Stimulated activated CD4-positive, alpha-beta T cell treated with anti-CD3 and anti-CD28 coated beads, Interleukin-1b, Interleukin-23, amount 100 ng/mL, for 24 hours (primary cell): ENCODE measurements at places on chromosomes 6 and 20.

DNA sequence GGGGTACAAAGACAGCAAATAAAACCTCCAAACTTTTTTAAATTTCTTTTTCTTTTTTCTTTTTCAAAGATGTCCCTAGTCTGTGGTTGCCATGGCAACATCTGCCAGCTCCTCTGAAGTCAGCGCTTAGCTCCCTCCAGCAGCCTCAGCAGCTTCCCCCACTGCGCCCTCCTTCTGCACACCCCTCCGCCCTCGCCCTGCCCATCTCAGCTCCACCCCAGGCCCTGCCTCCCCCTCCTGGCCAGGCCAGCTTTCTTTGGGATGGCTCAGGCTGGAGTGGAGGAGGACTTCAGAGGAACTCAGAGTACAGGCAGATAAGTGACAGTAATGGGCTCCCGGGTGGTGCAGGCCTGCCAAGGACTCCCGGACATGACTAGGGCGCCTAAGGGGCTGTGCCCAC, 104.6 kb downstream of the LRFN2 start:
- DNase-seq: no peak

- no peak for DNase-seq
Observed at GRCh38 chr20:47202733-47203667, 153.5 kb downstream of the ZMYND8 start.

DNA sequence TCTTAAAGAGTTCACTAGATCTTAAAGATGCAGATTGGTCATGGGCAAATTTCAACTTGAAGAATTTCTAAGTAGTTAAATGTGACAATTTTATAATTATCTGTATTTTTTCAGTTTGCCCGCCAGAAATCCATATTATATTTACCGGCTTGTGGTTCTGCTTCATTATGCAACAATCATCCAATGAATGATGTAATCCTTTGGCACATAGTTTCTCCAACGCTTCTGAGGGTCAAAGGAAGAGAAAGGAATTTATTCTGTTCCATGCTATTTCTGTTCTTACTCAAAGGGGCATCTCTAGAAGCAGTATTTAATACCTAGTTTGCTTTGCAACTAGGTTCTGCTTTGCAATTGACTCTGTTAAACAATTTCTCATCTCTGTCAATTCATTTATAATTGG, 359.3 kb upstream of the PLCB4 start:
- DNase-seq: no peak

GRCh38 chr6:81735756-81736380, 16.6 kb downstream of the TENT5A start:
- DNase-seq: no peak

DNA sequence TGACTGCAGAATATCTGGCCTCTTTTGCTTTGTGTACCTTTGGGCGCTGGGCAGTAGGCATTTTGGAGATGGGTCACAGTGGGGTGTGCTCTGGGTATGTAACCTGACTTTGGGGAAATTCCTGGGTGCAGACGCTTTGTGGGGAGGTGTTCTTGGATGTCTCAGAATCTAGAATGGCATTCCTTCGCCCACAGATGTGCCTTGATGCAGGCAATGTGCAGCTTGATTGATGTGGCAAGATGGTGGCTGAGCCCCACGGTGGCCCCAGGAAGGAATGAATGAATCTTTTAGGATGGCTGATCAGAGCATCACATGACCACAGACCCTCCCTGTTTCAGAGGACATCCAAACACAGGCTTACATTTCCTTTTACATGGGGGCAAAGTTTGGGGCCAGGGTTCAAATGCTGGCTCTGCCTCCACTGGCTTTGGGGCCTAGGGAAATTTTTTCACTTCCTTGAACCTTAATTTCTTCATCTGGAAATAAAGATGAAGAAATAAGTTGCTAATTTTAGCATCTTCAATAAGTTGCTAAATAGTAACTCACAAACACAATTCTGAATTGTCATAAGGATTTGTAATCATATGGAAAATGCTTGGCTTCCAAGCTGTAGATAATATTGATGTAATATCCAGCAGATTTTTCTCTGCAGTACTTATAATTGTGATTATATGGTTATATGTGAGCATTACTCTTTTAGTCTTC, 5.6 kb downstream of the PPP1R16B start:
- no peak for DNase-seq
